GF-D8 (cell line): ENCODE measurements at places on chromosomes 16 and 17.

GRCh38 chr17:41860254-41860931 lies 4.8 kb downstream of the KLHL11 start:
- DNase-seq: no peak

GRCh38 chr16:53821957-53822625 lies 118.1 kb downstream of the FTO start:
- DNase-seq: no peak

DNA sequence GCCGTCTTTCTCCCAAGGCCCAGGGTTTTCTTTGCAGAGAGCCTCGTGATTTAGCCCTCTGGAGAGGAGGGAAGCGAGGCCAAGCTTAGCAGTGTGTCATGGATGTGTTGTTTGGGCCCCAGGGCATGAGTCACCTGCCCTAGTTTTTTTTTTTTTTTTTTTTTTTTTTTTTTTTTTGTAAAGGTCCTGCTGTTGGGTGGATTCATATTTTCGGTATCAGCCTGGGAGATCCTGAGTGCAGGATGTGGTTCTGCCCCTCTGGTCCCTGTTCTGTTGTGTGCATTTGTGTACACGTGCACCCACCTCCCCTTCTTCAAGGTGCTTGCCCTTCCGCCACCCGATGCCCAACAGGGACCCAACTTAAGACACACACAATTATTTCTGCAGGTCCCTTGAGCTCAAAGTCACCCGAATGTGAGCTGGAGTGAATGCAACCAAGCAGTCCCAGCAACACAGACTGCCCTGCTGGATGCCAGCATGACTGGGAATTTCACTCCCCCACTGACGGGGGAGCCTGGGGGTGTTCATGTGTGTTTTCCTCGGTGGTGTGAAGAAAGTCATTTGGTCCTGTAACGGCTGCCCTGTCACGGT lies 265.8 kb upstream of the TNRC6C start:
- no peak for DNase-seq

GRCh38 chr17:57401556-57402488 lies 145.5 kb downstream of the MSI2 start:
- DNase-seq: no peak

- no peak for DNase-seq
Measured at GRCh38 chr17:60260540-60260939, 110.8 kb downstream of the CA4 start.

DNA sequence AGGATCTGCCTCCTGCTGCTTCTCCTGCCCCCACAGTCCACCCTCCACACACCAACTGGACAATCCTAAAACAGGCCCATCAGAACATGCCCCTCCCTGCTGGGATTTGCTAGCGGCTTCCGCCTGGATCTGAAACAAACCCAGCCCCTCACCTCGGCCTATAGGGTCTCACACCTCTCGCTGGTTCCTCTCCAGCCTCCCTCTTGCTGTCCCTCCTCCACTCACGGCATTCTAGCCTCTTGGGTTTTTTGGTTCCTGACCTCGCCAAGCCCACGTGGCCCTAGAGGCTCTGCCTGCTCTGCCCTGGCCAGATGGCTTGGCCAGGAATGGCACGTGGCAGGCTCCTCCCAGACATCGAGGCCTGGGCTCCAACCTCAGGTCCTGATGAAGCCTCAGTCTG lies 15.7 kb upstream of the MTSS2 start:
- no peak for DNase-seq

DNA sequence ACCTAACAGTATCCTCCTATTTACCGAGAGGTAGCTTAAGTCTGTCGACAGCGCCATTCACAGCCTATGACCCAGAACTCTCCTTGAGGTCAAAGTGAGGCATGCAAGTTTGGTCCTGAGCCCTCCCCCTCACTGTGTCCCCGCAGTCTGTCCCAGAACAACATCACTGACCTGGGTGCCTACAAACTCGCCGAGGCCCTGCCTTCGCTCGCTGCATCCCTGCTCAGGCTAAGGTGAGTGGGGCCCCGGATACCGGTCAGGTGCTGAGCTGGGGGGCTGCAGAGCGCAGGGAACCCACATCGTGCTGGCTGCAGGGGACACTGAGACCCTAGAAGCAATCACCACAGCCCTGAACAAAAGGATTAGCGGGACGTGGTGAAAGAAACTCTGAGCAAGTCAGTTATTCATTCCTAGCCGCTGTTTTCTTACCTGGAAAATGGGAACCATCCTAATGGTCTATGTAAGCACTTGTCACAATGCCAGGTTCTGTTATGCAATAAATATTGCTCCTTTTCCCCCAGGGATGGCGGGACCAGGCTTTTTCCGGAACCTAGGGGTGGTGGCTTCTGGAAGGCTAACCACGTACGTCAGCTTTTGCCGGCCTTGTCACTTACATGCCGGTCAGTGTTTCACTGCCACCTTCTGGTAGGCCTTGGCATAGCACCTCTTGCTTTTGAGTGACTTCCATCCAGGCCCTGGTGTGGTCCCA lies 23.8 kb downstream of the DEXI start:
- DNase-seq: no peak

DNA sequence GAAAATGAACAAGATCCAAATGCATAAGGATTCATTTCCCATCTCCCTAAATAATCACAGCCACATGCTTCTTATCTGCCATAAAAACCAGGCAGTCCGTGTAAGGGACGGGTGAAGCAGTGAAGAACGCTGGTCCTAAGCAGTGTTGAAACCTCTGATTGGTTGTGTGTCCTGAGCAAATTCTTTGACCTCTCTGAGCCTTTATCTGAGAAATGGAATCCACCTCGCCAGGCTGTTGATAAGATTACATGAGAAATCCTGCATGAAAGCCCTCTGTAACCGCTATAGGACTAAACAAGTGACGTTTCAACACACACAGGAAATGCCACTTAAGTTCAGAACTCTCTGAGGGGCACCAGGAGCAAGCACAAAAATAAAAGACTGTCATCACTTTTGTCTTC lies 26.8 kb downstream of the GAS7 start:
- DNase-seq: peak; percentile 35

- DNase-seq: no peak
Measured at GRCh38 chr17:78997231-78997741, 12.3 kb downstream of the CANT1 start.

GRCh38 chr17:20043021-20043420 lies 33.9 kb downstream of the SPECC1 start:
- no peak for DNase-seq

- DNase-seq: no peak
Measured at GRCh38 chr16:75208242-75208825, 1.4 kb upstream of the CTRB2 start.

DNA sequence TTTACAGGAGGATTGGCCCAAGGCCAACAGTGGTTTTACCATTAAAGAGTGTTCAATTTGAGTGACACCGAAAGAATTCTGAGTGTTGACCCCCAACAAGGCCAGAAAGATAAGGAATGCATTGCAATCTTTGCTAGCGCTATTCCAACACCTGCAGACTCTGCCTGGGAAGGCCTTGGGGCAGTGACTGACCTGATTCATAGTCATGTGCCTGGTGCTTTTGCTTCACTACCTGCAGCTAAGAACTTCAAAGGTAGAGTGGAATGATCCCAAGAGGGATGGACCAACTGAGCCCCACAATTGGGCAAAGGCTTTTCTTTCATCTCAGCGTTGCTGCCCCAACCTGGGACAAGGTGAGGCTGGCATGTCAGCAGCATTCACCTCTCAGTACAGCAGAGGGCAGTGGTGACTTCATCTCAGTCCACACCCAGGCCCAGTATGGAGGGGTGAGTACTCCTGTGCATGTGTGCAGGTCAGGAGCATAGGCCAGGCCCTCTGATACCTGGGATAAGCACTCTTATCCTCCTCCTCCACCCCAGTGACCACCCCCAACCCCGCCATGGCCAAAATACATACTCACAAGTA lies 149.6 kb upstream of the GNAO1 start:
- DNase-seq: no peak

DNA sequence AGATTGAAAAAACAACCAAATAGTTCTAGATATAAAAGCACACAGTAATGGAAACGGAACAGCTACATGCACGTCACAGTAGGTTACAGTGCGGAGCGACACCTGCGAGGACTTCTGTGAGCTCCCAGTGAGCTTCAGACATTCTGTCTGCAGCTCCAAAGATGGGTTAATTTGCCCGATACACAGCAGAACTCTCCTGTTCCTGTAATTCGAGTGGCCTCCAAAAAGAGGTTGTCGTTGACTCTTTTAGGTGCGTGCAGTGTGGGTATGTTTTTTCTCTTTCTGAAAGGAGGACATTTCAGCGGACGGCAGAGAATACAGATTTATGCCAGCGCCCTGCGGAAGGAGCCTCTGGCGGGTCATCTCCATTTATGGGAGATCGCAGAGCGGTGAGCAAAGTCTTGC lies 2.9 kb downstream of the OR1F1 start:
- DNase-seq: no peak

DNA sequence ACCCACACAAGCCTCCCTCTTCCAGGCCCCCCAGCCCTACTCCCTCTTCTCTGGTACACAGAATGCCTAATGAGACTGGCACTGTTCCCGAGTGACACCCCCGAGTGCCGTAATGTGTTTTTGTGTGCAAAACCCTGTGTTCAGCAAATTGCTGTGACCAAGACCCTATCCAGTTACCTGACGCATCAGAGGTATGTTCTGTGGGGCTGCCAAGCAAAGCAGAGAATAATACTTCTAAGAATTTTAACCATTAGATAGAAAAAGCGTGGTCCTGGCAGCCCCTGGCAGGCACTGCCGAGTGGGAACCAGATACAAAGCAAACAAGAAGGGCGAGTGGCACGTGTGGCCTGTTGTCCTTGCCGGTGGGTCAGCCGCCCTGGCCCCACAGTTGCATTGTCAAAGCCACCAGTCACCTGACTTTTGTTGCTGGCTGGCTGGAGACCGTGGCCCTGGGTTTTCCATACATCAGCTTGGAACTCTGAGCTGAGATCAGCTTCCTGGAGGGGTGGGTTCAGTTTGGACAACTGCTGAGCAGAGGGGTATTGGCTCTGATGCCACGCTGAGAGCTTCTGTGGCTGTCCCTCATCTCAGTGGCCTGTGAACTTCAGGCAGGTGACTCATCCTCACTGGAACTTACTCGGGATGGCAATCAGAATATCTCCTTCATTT lies 69.1 kb upstream of the BRD7 start:
- DNase-seq: no peak

DNA sequence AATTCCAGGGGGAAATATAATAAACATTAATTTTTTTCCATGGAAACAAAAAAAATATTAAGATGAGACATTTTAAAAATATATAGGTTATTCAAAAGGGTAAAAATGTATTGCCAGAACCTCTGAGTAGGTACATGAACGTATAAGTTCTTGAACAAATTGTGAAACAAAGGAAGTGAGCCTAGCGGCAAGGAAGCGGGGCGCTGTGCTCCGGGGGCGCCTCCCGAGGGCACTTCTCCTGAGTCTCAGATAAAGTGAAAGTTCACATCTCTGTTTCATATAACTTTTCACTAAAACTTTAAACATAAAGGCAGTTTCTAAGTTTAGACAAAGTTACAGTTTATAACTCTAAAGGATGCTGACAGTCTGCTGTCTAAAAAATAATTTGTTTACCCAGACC lies 52.3 kb downstream of the TNRC6C start:
- DNase-seq: no peak

DNA sequence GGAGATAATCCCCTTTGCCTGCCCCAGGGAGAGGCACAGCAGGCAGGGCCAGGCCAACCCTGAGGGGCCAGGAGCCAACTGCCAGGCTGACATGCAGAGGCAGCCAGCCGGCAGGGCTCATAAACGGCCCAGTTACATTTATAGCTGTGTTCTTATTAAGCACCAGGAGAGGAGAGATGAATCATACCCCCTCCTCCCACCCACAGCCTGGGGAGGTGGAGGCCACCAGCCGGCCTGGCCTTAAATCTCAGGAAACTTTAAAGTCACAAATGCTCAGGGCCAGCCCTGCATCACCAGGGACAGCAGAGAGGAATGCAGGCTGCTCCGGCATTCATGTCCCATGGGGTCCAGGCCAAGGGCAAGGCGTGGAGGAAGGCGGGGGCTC lies 177.2 kb downstream of the TMEM132E start:
- no peak for DNase-seq

DNA sequence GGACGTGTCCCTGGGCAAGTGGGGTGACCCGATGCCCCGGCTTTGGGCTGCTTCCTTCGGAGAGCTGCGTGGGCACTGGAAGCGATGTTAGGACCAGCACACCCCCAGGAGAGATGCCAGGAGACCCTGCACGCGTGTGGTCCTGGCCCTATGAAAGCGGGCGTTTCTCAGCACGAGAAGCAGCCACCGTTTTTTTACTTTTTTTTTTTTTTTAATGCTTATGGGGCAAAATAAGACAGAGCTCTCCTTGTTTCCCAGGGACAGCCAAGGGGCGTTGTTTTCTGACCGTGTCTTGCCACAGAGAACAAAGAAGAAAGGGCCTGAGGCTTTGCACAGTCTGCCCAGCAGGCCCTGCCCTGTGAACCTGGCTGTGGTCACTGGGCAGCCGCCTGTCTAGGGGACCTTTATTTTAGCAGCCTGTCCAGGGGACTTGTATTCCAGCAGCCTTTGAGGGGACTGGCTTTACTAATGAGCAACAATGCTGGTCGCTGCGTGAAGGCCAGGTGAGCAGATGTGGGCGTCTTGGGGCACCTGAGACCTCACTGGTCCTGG lies 996 bp downstream of the SLC25A10 start:
- no peak for DNase-seq

GRCh38 chr16:19481296-19481695 lies 40.6 kb downstream of the GDE1 start:
- DNase-seq: no peak

GRCh38 chr17:30300818-30301217 lies 9.1 kb upstream of the BLMH start:
- no peak for DNase-seq

DNA sequence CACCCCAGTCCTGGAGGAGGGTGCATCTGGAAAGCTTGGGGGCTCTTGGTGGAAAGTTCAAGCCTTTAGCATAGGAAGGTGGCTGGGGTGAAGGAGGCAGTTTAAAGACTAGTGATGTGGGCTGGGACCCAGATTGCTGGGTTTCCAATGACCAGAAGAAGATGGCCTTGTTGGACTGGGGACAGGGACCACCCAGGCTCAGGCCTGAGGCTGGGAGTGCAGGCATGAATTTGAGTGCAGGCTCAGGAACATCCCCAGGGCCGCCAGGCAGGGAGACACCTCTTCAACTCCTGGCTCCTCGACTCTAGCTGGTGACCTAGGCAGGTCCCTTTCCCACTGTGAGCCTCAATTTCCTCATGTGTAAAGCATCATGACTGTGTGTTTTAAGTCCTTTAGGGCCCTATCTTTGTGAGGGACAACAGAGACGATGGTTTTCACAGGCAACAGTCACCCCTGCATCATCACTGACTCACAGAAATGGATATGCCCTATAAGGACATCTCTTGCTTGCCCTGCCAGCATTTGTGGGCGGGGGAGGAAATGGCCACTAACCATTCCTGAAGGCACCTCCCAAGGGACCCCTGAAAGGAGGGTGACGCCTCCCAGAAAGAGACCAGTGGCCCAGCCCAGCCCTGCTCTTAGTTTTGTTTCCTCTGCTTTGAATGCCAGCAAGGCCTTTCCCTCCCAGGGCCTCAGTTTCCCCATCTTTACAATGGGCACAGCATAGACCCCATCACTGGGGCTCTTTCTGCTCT lies 11.1 kb downstream of the NLRC5 start:
- DNase-seq: no peak
